Breast epithelium (tissue), 4 donors: ENCODE measurements at places on chromosomes 11 and 22.

GRCh38 chr11:116644941-116645305, 127.9 kb downstream of the BUD13 start:
- no peaks in the 10 kb centered on the region for H3K4me1 ChIP-seq
- H3K27me3 ChIP-seq: peaks cover 7% of the 10 kb centered on the region
- DNase-seq: no peak
- no peak overlapping the region for H3K4me3 ChIP-seq

- no peak overlapping the region for H3K27ac ChIP-seq
- no peak for DNase-seq
- no peaks in the 10 kb centered on the region for H3K36me3 ChIP-seq
Measured at GRCh38 chr22:48278620-48279460, 1516.4 kb downstream of the TBC1D22A start.

DNA sequence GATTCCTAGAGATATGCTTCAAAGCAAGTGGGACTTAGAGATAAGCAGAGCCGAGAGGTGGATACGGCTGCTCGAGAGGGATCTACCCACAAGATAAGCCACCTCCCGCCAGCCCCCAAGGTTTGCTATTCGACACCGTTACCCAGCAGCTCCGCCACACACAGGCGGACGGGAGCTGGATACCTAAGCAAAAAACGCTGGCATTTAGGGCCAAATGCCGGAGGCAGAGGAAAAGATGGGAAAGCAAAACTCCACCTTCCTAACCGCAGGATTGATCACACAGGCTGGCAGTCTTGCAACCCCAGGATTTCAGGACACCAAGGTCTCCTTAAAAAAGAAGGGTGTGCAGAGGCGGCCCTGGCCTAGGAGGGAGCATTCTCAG, 709 bp downstream of the FTH1 start:
- DNase-seq: no peak
- peak overlapping the region; percentile 100 for H3K27ac ChIP-seq
- H3K4me3 ChIP-seq: peak overlapping the region; percentile 85

DNA sequence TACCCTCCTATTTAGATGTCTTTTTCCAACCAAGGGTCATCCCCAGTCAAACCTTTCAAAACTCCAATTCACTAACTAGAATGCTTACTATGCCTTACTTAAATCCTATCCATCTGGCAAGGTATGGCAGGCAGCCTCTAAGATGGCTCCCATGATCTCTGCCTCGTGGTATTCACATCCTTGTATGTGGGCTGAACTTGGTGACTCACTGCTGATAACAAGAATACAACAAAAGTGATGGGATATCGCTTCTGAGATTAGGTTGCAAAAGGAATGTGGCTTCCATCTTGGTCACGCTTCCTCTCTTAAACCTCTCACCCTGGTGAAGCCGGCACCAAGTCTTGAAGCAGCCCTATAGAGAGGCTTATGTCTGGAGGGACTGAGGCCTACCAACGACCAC, 29.6 kb upstream of the UPB1 start:
- no peaks in the 10 kb centered on the region for H3K4me1 ChIP-seq
- no peak for DNase-seq
- H3K27me3 ChIP-seq: no peaks in the 10 kb centered on the region

GRCh38 chr11:62444236-62444833, 25.5 kb downstream of the SCGB1A1 start:
- H3K27ac ChIP-seq: peak overlapping the region; percentile 92
- no peaks in the 10 kb centered on the region for H3K36me3 ChIP-seq
- peak overlapping the region; percentile 23 for H3K4me3 ChIP-seq
- no peaks in the 10 kb centered on the region for H3K27me3 ChIP-seq
- peak; percentile 69 for DNase-seq

GRCh38 chr11:68498321-68498720, 37.8 kb downstream of the PPP6R3 start:
- H3K36me3 ChIP-seq: no peaks in the 10 kb centered on the region
- H3K4me1 ChIP-seq: peaks cover 17% of the 10 kb centered on the region
- no peak for DNase-seq
- no peak overlapping the region for H3K4me3 ChIP-seq
- H3K27me3 ChIP-seq: no peaks in the 10 kb centered on the region

- H3K27me3 ChIP-seq: peaks cover 63% of the 10 kb centered on the region
- H3K4me3 ChIP-seq: no peak overlapping the region
- no peak for DNase-seq
Measured at GRCh38 chr22:49688516-49689254, 139.0 kb downstream of the BRD1 start.

- H3K27ac ChIP-seq: no peak overlapping the region
- no peaks in the 10 kb centered on the region for H3K4me1 ChIP-seq
- DNase-seq: no peak
- H3K27me3 ChIP-seq: no peaks in the 10 kb centered on the region
Measured at GRCh38 chr11:11170352-11171084, 182.5 kb downstream of the CSNK2A3 start.

DNA sequence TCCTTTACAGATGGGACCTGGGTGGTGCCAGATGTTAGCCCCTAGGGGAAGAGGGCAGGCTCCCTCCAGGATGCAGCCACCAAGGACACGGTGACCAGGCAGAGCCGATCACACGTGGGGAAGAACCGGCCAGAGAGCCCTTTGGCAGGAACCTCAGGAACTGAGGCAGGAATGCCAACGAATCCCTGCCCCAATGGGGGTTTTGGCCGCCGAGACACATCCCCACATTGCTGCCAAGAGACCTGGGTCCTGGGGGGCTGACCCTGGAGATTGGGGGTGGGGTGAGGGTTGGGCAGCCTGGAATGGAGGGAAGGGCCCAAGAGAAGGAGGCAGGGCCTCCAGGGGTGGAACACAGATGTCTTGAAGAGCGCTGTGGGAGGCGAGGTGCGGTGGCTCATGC, 28.7 kb upstream of the LMO1 start:
- no peaks in the 10 kb centered on the region for H3K27me3 ChIP-seq
- no peaks in the 10 kb centered on the region for H3K4me1 ChIP-seq
- no peak for DNase-seq
- no peaks in the 10 kb centered on the region for H3K36me3 ChIP-seq
- H3K4me3 ChIP-seq: no peak overlapping the region

DNA sequence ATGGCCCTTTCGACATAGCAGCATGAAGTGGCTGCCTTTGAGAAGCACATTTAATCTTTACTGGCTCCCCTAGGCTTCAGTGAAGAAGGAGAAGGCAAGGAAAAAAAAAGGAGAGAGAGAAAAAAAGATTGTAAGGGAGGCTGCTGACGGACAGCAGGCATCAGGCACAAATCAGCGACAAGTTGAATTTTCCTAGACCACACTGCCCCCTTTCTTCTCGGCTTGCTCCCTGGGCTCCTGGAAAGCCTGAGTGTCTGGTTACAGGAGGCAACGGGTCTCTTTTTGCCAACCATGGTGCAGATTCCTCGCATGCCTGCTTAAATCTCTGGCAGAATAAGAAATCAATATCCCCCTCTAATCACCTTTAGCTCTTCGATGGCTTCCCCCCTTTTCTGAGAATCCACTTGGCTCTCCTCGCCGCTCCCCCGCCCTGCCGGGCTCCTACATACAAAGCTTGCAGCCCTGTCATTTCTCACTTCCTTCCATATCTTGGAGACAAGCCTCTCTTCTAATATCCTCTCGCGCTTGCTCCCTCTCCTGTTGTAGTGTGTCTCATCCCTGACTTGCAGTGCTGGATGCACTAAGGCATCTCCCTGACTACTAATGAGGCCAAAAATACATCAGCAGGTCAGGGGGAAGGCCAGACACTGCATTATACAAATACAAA, 14.3 kb downstream of the BLID start:
- no peaks in the 10 kb centered on the region for H3K36me3 ChIP-seq
- DNase-seq: peak; percentile 62
- H3K4me1 ChIP-seq: no peaks in the 10 kb centered on the region

DNA sequence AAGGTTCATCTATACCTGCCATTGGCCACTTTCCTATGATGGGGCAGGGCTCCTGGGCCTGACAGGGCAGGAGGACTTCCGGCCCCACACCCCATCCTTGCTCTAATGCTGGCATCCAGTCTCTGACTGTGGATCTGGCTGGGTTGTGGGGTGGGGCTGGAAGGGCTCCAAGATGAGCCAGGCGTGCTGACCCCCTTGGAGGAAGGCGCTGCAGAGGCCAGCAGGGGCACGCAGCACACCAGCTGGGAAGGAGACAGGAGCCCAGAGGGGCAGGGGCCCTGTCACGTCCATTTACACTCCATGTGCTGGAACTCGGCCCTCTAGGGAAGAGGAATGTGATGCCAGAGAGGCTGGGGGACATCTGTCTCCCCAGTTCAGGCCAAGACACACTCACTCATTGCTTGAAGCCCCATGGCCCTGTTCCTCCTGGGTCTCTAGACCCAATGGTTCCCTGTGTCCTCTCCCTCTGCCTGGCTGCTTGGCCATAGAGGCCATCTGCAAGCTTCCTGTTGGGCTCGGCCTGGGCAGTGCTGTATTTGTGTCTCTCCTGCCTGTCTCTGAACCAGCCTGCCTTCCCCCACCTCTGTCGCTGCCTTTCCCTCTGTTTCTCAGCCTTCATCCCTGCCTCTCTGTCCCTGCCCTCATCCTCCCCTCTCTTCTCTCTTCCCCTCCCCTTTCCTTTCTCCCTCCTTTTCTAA, 67.5 kb upstream of the NECTIN1 start:
- no peak for DNase-seq
- H3K27me3 ChIP-seq: no peaks in the 10 kb centered on the region
- no peak overlapping the region for H3K27ac ChIP-seq
- no peak overlapping the region for H3K4me3 ChIP-seq

GRCh38 chr22:24992946-24993345, 40.4 kb downstream of the KIAA1671 start:
- H3K27ac ChIP-seq: no peak overlapping the region
- no peak for DNase-seq
- H3K36me3 ChIP-seq: no peaks in the 10 kb centered on the region
- H3K27me3 ChIP-seq: no peaks in the 10 kb centered on the region

DNA sequence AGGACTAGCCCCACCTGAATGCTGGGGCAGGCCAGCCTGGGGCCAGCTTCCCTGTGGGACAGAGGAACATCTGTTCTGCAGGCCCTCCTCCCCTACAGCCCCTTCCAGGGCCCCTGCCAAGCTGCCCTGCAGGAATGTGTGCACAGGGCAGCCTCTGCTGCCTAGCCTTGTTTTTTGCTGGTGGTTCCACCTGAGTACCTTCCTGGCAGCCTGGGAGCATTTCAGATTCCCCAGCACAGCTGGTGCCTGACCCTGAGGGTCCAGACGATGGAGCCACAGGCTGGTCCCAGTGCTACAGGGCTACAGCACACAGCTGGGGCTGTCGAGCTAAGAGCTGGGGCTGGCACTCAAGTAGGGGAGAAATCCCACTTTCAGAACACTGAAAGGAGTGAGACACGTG, 22.3 kb upstream of the GPR83 start:
- no peak overlapping the region for H3K4me3 ChIP-seq
- H3K27me3 ChIP-seq: no peaks in the 10 kb centered on the region
- no peak overlapping the region for H3K27ac ChIP-seq

GRCh38 chr11:131749101-131749500, 378.7 kb downstream of the NTM start:
- H3K27me3 ChIP-seq: peaks cover 7% of the 10 kb centered on the region
- DNase-seq: no peak
- no peaks in the 10 kb centered on the region for H3K4me1 ChIP-seq
- H3K36me3 ChIP-seq: no peaks in the 10 kb centered on the region
- no peak overlapping the region for H3K27ac ChIP-seq

DNA sequence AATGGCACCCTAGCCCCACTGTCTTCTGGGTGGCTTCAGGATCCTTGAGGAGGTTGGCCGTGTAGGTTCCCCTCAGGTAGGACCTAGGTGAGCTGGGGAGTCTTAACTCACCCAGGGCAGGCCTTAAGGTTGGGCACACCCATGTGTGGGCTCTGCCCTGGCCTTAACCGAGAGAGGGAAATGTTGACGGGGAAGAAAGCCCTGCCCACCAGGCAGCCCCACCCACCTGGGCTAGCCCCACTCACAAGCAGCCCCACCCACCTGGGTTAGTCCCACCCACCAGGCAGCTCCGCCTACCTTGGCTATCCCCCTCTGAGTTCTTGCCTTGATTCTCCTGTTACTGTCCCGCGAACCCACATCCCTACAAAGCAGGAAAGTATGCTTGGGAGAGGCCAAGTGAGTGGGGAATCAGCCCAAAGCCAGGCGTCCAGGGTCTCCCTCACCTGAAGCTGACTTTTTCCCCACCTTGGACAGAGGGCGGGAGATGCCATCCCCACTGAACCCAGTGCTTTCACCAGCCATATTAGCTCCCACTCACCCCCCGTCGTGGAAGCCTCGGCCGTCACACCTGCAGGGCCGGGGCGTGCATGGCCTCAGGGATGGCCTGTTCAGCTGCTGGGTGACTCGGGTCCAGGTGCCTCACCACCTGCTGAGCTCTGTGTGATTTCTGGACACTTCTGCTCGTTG, at the start of gene MYEOV:
MYEOV (plus strand) TSS at position 337 of the 687 bp plus-strand sequence. CDS start 1,200 bp downstream, outside the sequence.
- peaks cover 17% of the 10 kb centered on the region for H3K4me1 ChIP-seq
- no peaks in the 10 kb centered on the region for H3K36me3 ChIP-seq
- no peak within 1 kb of the TSS for H3K4me3 ChIP-seq
- no peak within 1 kb of the TSS for H3K27ac ChIP-seq
- no peak for DNase-seq
- H3K27me3 ChIP-seq: no peaks in the 10 kb centered on the region

- no peaks in the 10 kb centered on the region for H3K4me1 ChIP-seq
- H3K27ac ChIP-seq: no peak overlapping the region
- H3K36me3 ChIP-seq: no peaks in the 10 kb centered on the region
- no peak overlapping the region for H3K4me3 ChIP-seq
- DNase-seq: no peak
Measured at GRCh38 chr11:111851067-111851466, 20.3 kb downstream of the ALG9 start.

- no peak overlapping the region for H3K4me3 ChIP-seq
- H3K27me3 ChIP-seq: no peaks in the 10 kb centered on the region
- H3K4me1 ChIP-seq: no peaks in the 10 kb centered on the region
Measured at GRCh38 chr11:16338393-16338792, 18.0 kb downstream of the SOX6 start.

GRCh38 chr11:11382858-11383532, 29.9 kb upstream of the CSNK2A3 start:
- no peak overlapping the region for H3K27ac ChIP-seq
- no peaks in the 10 kb centered on the region for H3K27me3 ChIP-seq
- H3K4me3 ChIP-seq: no peak overlapping the region
- no peaks in the 10 kb centered on the region for H3K4me1 ChIP-seq
- H3K36me3 ChIP-seq: no peaks in the 10 kb centered on the region

DNA sequence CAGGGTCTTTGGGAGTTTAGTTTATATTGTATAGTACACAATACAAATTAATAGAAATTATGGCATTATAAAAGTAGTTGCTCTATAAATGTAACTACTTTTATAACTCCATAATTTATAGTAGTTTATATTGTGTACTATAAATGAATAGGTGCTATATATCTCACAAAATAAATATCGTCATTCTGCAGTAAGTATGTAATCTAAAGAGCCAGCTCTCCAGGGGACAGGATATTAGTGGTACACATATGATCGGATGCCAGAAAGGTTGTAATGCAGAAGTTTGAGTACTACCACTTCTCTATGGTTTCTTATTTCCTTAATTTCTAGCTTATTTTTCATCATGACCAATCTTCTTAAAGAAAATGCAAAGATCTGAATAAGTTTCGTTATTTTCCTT, 20.2 kb upstream of the CWF19L2 start:
- H3K36me3 ChIP-seq: no peaks in the 10 kb centered on the region
- H3K4me1 ChIP-seq: no peaks in the 10 kb centered on the region
- H3K4me3 ChIP-seq: no peak overlapping the region
- no peak overlapping the region for H3K27ac ChIP-seq
- H3K27me3 ChIP-seq: peaks cover 20% of the 10 kb centered on the region

- H3K27ac ChIP-seq: no peak overlapping the region
- DNase-seq: no peak
- H3K4me3 ChIP-seq: no peak overlapping the region
- no peaks in the 10 kb centered on the region for H3K4me1 ChIP-seq
Measured at GRCh38 chr11:8183111-8183510, 14.3 kb upstream of the RIC3 start.

- peaks cover 8% of the 10 kb centered on the region for H3K4me1 ChIP-seq
- H3K36me3 ChIP-seq: no peaks in the 10 kb centered on the region
- no peak for DNase-seq
- H3K27me3 ChIP-seq: no peaks in the 10 kb centered on the region
- H3K4me3 ChIP-seq: no peak overlapping the region
Measured at GRCh38 chr22:19110064-19110458, 12.2 kb downstream of the DGCR2 start.
